GM12878 (cell line): ENCODE measurements at places on chromosomes 1 and 21. TPM values are rescaled to one million over a fixed set of nuclear protein-coding genes. Genes with fewer than 3 reads are reported as not detected.
A peak's percentile ranks its signal among the peaks of the same experiment; 100 is the strongest.

DNA sequence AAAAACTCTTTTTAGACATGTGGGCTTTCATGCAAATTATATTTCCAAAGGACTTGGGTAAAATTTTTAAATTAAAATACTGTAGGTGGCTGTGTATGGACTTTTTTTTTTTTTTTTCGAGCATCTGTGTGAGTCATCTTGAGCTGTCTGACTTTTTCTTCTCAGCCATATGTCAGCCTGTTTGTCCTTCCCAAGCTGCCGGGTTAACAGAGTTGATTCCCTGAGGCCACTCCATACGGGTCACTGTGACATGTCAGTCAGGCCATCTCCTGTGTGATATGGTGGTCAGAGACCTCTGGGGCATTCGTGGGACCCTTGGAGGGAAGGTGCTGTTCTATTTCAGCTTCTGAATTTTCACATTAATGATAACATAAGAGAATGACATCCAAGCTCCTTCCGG, 148.3 kb downstream of the KCNJ6 start:
- no peaks in the 10 kb centered on the region for H3K27me3 ChIP-seq
- H3K4me3 ChIP-seq: no peak overlapping the region
- no peaks in the 10 kb centered on the region for H3K4me1 ChIP-seq
- DNase-seq: no peak
- no peaks in the 10 kb centered on the region for H3K36me3 ChIP-seq

- no peak overlapping the region for H3K4me3 ChIP-seq
- no peaks in the 10 kb centered on the region for H3K4me1 ChIP-seq
- no peaks in the 10 kb centered on the region for H3K27me3 ChIP-seq
- no peak overlapping the region for H3K27ac ChIP-seq
- no peak for DNase-seq
Observed at GRCh38 chr1:231678011-231678432, 51.4 kb downstream of the DISC1 start.

DNA sequence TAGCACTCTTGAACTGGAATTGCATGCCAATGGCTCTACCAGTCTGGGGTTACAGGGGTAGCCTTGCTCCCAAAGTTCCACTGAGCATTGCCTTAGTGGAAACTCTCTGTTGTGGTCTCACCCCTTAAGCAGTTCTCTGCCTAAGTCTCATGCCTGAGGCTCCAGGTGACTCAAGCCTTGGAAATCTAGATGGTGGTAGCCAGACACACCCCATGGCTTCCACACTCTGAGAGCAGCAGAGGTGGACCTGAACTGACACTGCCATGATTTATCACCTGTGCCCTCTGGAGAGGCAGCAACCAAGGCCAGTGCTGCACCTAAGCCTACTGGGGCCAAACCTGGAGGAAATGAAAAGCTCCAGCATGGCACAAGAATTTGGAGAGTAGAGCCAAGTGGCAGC, 285.7 kb upstream of the PKN2 start:
- H3K27me3 ChIP-seq: no peaks in the 10 kb centered on the region
- DNase-seq: no peak
- no peaks in the 10 kb centered on the region for H3K36me3 ChIP-seq
- H3K4me1 ChIP-seq: peaks cover 17% of the 10 kb centered on the region

GRCh38 chr1:214753236-214753852, 150.3 kb downstream of the CENPF start:
- H3K4me3 ChIP-seq: no peak overlapping the region
- H3K4me1 ChIP-seq: no peaks in the 10 kb centered on the region
- no peak overlapping the region for H3K27ac ChIP-seq

GRCh38 chr1:93518516-93518915, 70.6 kb downstream of the FNBP1L start:
- H3K4me1 ChIP-seq: no peaks in the 10 kb centered on the region
- no peak overlapping the region for H3K27ac ChIP-seq
- DNase-seq: no peak
- H3K36me3 ChIP-seq: no peaks in the 10 kb centered on the region
- no peak overlapping the region for H3K4me3 ChIP-seq
- H3K27me3 ChIP-seq: no peaks in the 10 kb centered on the region

- H3K27me3 ChIP-seq: no peaks in the 10 kb centered on the region
- peak overlapping the region; percentile 33; the same call in 1 of the 2 replicates for H3K4me3 ChIP-seq
- H3K4me1 ChIP-seq: peaks cover 42% of the 10 kb centered on the region
- no peaks in the 10 kb centered on the region for H3K36me3 ChIP-seq
- peak; percentile 95 for DNase-seq
Observed at GRCh38 chr1:206503591-206504362, 3.6 kb upstream of the RASSF5 start.

DNA sequence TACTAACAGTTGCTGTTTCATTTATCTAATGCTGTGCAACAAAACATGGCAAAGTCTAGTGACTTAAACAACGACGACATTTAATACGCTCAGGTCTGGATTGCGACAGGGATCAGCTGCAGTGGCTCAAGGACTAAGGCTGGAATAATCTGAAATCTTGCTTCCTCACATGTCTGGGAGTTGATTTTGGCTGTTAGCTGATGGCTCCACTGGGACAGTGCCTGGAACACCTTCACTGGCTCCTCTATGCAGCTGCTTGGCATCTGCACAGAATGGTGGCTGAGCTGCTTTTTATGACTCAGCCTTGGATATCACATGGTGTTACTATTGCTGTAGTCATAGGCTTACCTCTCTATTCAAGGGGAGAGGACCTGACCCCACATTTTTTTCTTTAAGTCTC, 24.0 kb upstream of the BTG3 start:
- no peaks in the 10 kb centered on the region for H3K4me1 ChIP-seq
- H3K4me3 ChIP-seq: no peak overlapping the region
- H3K27ac ChIP-seq: no peak overlapping the region

C1orf167 gene
- 0.31 TPM in 1 of 2 replicates, not detected in the other for total RNA-seq

UBE2U gene
- not detected in 2 replicates for total RNA-seq

NR1I3 gene
- not detected in 2 replicates for total RNA-seq

GRCh38 chr21:35113064-35113463, 64.0 kb upstream of the RUNX1 start:
- no peaks in the 10 kb centered on the region for H3K4me1 ChIP-seq
- no peak overlapping the region for H3K4me3 ChIP-seq
- no peak for DNase-seq
- no peaks in the 10 kb centered on the region; the same call in 1 of the 2 replicates for H3K27me3 ChIP-seq

DNA sequence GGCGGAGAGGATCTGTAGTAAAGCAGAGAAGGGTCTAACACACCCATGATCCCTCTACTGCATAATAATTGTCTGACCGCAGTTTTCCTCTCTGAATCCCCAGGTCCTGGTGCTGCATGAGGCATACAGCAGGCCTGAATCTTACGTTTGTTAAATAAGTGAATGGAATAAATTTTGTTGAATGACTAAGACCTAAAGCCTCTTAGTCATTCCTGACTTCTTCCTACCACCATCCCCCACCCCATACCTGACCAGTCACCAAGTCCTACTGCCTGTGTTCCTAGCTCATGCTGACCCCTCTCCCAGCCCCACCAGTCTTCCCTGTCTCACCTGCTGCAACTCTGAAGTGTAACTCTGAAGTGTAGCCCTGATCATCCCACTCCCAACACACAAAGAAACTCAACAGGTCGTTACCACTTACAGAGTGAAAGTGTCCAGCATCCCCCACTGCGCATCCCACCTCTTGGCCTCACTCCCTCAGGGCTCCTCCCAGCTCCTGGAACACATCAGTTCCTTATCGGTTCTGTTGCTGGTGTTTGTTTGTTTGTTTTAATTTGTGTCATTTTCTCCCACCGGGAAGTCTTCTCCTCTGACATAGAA, 9.7 kb downstream of the GJA5 start:
- H3K4me1 ChIP-seq: no peaks in the 10 kb centered on the region
- H3K4me3 ChIP-seq: no peak overlapping the region
- DNase-seq: no peak
- H3K27me3 ChIP-seq: no peaks in the 10 kb centered on the region

GRCh38 chr1:56464294-56464693, 115.1 kb downstream of the PLPP3 start:
- no peaks in the 10 kb centered on the region for H3K4me1 ChIP-seq
- H3K4me3 ChIP-seq: no peak overlapping the region
- H3K27me3 ChIP-seq: no peaks in the 10 kb centered on the region
- no peaks in the 10 kb centered on the region for H3K36me3 ChIP-seq

ERMAP gene
- 5.7 and 5.8 TPM in 2 replicates for total RNA-seq
